NCI-H524 treated with DMSO at 0.1 percent for 48 hours (cell line): ENCODE measurements at places on chromosomes 1 and 21.

DNA sequence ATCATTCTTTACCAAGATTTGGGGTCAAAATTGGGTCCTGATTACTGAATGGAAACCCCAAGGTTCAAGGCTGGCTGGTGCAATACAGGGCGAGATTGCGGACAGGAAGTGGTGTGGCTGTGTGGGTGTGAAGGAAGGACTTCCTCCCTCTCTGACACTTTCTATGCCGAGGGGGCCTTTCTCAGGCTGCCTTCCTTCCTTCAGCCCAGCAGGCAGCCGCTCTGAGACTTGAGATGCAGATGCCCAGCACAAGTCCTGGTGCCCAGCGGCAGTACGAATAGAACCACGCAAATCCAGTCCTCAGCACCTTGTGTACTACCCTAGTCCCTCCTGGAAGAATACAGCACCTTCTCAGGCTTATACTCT lies 16.3 kb downstream of the BATF3 start:
- no peak for DNase-seq

GRCh38 chr21:42231756-42232155 lies 12.8 kb downstream of the ABCG1 start:
- no peak for DNase-seq

DNA sequence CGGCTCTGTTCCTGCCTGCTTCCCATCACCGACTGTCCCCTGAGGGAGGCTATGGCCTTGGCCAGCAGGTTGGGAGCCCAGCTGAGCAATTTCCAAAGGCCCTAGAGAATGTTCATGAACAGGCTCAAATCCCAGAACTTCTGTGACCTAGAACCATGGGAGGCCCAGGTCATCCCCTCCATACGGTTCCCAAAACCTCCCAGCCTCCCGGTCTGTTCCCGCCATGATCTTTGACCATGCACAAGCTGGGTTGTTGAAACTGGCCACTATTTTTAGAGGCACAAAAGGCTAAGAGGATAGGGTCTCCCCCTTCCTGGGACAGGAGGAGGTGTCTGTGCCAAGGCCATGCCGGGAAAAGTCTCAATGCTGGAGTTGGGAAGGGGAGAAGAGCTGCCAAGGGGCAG lies 27.5 kb downstream of the EPHA2 start:
- DNase-seq: no peak

DNA sequence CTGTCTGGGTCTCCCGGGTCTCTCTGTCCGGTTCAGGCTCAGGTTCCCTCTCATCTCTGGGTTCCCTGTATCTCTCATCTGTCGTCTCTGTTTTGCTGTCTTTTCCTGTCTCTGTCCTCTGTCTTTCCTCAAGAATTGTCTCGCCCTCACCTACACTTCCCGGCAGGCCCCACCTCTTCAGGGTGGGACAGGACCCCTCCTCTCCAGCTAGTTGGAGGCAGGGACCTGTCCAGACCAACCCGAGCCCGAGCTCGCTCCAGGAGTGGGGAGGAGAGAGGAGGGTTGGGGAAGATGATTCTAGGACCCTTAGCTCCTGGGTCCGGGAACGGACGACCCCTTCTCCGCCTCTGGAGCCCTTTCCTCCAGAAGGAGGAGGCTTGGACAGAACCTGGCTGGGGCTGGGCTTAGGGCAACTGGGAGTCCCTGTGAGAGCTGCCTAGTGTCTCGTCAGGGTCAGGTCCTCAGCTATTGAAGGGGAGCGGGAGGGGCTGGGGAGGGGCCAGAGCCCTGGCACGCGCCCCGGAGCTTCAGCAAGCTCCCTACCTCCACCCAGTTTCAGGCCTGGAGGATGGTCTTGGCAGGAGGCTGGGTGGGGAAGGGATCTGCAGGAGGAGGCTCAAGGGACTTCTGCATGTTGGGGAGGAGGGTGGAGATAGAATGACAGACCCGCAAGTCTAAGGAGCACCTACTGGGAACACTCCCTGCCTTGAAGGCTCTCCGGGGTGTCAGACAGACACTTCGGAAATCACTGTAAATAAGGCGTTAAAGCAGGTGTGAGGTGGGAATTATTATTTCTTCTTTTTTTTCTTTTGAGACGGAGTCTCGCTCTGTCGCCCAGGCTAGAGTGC lies 26.3 kb upstream of the EPB41 start:
- DNase-seq: no peak

DNA sequence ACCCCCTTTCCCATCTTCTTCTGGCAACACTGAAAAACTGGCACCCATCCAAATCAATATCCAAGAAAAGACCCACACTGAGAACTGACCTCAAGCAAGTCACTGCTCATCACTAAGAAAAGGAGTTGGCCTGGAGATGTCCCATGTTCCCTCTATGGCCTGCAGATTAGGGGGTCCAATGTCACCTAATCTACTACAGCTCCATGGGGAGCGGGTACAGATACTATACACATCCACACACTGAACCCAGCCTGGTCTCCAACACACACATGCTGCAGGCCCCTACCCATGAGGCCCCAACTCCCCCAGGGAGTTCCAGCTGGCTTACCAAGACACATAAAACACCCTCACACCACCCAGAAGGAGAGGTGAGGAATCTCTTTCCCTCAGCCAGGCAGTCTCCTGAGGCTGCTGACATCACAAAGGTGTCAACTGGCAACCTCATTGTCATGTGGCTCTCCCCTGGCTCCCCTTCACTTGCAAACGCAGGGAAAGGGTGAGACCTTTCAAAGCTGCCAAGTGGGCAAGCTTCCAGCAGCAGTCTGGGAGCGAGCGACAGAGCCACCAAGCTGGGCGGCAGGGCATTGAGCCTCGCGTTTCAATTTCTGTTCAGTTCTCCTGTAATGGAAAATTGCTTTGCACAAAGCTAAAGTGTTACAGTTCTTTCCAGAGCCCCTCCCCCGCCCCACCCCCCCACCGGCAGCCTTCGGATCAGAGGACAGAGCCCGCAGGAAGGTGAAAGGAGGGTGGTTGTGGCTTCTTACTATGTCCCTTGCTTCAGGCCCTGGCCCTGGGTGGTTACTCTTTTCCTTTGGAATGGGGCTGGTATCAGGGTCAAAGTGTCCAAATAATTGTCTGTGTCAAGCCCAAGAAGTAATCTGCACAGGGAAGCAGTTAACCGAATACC lies at the start of gene LRRC52:
TSS of gene LRRC52 (plus strand) at position 469 of the 907 bp plus-strand sequence. CDS start at position 766, 297 bp downstream.
- DNase-seq: no peak

- DNase-seq: no peak
Measured at GRCh38 chr1:198160222-198160621, 3.4 kb downstream of the NEK7 start.

DNA sequence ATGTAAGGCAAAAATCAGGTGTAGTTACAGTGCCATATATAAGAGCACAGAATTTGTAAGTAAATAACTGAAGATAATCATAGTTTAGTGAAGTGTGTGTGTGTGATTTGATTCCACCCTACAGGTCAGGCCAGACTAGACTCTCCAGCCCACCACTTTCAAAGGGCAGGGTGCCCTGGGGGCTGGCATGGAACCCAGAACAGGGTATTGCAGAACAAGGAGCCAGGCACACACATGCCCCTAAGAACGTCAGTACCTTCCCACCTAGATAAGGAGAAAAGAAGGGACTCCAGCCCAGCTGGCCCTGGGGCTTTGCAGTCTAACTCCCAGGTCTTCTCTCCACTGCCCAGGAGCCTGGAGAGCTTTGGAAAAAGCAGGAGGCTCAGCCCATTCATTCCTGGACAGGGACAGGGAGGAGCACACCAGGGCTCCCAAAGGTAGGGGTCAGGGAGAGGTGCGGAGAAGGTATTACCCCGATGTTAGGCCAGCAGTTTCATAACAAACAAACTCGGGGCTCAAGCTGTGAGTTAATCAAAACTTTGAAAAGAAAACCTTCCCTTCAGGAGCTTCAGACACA lies 149.7 kb upstream of the VANGL1 start:
- no peak for DNase-seq

DNA sequence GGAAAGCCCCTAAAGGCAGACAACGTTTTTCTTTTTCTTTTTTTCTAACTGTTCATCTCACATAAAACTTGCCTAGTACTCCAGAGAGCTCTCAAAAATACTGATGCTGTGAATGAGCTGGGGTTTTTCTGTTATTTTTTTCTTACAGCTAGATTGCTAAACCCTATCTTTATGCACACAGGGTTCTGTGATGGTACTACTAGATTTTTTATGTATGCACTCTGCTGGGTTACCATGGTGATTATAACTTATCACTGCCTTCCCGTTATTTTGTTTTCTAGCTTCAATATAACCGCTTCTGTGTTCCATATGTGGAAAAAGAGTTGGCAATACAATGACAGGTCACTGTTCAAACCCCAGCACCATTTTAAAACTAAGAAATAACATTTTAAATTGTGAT lies 43.7 kb upstream of the KCNK1 start:
- no peak for DNase-seq

- DNase-seq: no peak
Measured at GRCh38 chr1:212471891-212472675, 39.4 kb downstream of the NENF start.

DNA sequence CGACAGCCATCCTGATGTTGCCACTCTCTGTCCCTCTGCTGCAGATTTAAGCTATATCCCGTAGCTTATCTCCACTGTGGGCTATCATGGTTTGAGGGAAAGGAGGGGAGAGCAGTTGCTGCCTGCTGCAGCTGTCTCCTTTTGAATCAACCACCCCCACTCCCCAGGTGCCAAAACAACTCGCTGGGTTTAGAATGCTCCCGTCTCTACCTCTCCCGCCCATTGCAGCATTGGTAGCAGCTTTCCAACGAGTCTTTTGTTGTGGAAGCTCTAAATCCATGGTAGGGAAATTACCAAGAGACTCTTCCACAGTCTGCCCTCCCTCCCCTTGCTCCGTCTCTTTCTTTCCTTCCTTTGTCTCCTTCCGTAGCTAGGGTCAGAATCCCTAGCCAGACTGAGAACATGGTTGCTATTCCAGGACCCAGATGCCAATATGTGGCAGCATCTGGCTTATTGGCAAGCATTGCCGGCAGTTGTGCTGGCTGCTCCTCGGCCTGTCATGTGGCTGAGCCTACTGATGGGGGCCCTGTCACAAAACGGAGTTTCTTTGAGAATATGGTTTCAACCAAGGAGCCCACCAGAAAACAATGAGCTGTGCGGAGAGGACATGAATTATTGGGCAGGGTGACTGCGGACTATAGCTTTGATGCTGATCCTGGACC lies 230.7 kb downstream of the RPS6KC1 start:
- DNase-seq: no peak

DNA sequence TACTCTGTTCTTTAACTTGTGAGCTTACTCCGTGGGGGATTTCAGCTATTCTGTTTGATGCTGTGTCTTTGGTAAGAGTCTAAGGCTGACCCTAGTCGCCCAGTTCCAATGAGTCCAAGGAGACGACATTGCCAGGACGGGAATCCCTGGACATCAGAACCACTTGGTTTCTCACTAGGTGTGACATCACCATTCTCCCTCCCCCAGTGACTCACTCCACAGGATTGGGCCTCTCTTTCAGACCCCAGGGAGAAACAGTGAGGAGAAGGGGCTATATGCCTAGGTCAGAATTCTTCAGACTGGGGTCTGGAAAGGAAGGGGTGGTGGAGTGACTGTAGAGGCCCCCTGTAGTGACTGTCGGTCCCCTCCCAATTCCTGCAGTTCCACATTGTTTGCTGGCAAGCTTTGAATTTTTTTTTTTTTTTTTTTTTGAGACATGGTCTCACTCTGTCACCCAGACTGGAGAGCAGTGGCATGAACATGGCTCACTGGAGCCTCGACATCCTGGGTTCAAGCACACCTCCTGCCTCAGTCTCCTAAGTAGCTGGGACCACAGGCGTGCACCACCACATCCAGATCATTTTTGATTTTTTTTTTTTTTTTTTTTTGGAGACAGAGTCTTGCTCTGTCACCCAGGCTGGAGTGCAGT lies 21.3 kb downstream of the ALPL start:
- DNase-seq: no peak

GRCh38 chr1:17609529-17609928 lies 70.0 kb downstream of the ARHGEF10L start:
- DNase-seq: no peak

- DNase-seq: no peak
Measured at GRCh38 chr1:171622152-171622462, at the start of gene MYOCOS. Gene MYOCOS, plus strand, starts transcription at chr1:171622243. Its CDS starts 1,641 bp downstream, at chr1:171623884.

DNA sequence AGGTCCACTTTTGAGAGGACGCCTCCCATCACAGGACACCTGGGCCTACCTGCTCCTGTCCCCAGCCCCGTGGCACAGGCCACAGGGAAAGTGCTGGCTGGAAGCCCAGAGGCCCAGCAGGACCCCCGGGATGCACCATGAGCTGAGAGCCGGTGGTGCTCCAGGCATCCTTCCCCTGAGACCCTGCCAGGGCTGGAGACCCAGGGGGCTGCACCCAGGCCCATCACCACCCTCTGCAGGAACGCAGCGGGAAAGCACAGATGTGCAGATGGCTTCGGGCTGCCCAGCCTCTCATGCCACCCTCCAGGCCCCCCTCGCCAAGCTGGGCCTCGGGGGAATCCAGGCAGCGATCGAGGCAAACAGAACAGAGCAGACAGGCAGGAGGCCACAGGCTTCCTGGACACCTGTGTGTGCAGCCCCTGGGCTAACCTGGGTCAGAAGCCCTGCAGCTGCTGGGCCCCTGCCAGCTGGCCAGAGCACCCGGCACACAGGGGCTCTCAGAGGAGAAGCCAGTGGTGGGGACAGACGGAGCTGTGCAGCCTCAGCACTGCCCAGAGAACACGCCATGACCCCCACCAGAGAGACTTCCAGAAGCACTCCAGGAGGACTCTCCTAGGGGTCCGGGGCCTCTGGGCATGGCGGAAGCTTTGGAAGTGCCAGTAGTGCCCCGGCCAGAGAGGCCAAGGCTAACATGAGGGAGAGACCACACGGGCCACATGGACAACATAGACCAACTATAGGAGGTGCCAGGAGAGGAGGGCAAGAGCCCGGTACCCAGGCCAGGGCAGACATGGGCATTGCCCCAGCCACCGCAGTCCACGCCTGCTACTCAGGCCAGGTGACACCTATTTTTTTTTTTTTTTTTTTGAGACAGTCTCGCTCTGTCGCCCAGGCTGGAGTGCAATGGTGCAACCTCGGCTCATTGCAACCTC lies 71.4 kb downstream of the ARHGEF16 start:
- no peak for DNase-seq

DNA sequence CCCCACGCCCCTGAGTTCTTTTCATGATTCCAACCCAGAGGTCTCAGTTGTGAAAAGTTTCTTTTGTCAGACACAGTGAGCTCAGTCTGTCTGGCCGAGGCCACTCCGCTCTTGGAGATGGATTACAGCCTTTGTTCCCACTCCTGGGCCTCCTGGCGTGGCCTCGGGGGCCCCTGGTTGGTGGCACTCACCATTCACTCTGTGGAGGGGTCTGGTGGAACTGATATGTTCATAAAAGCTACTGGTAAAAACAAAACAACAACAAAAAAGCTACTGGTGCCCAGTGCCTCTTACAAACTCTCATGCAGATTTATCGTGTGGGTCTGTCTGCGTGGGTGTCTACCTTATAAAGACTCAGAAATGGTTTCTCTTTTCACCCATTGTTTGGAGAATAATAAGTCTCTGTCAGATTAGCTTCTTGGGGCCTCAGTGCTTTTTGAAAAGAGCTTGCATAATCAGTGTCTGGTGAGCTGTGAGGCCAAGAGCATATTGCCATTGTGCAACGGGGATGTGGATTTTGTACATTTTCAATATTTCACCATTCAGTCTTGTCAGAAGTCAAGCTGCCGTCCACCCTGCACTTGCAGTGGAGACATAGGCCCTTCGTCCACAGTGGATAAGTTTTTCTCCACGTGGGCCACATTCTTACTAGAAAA lies 86.7 kb downstream of the GALNT2 start:
- no peak for DNase-seq

GRCh38 chr1:199356561-199356960 lies 670.9 kb upstream of the NR5A2 start:
- no peak for DNase-seq
